ENCODE measurements at places on chromosomes 2 and 18.

GRCh38 chr2:138494265-138494966, 7.2 kb upstream of the SPOPL start:
- DNase-seq, result no peak

- DNase-seq, result no peak
These were observed 150.4 kb upstream of the SLC1A4 start for GRCh38 chr2:64838817-64839216.

DNA sequence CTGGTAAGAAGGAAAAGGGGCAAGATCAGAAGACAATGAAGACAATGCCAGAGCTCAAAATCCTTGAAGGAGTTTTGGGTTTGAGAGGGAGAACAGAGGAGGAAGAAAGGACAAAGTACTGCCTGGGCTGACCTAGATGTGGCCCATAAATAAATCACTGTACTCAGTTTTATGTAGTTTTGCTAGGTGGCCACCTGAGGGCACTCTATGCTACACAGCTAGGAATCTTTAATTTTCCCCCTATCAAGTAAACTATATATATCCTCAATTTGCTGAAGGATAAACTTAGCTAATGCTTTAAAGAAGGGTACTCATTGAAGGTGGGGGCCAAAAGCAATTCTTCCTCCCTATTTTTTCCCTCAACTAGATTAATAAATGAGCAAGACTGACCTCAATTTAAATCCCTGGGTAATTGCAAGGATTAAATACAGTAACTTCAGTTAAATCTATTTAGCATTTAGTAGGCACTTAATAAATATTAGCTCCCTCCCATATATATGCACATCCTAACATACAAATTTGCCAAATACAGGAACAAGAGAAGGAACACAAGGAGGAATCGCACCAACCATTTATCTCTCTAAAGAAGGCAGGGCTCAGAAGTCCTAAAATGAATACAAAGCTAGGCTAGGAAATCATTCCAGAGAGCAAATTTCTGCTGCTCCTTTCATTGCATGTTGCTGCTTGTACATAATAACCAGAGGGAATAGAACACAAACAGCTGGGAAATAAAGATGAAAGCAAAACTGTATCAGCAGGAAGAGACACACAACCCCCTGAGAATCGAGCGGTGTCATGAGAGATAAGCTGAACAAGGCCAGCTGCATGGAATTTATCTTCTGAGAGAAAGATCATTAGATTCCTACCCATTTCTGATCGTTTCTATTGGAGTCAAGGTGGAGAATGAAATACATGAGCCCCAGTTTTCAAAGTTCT, 540.1 kb downstream of the NRXN1 start:
- DNase-seq, result no peak

DNA sequence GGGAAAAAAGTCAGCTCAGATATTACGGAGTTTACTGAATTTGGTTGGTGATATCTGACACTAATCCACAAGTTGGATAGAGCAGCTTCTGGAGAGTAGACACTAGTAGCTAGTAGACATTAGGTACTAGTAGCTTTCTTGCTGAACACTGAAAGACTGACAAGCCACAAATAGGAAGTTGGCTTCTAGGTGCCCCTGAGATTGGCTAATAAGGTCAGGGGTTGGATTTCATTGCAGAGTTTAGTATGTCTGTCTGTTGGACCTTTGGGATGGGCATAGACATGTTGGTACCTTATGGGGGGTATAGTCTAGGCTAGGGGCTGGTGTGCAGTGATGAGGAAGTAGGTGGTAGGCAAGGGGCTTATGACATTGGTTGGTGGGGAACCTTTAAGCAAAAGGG, 164.9 kb upstream of the LRRTM1 start:
- no peak for DNase-seq

DNA sequence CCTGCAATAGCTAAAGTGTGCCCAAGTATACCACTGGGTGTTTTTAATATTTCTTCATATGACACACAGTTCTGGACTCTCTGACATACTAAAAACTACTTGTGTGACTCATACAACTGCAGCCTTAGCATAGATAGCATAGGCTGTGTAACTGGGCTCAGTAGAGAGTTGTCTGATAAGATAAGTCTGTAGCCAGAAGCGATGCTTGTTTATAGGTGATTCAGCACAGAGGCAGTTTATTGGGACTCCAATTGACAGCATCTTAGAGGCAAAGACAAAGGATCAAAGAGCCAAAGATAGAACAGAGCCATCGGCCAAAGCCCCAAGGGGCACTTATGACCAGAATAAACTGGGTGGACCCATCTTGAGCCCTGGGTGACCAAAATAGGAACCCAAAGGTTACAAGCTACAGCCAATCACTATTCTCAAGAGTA, 42.3 kb downstream of the AAK1 start:
- no peak for DNase-seq

DNA sequence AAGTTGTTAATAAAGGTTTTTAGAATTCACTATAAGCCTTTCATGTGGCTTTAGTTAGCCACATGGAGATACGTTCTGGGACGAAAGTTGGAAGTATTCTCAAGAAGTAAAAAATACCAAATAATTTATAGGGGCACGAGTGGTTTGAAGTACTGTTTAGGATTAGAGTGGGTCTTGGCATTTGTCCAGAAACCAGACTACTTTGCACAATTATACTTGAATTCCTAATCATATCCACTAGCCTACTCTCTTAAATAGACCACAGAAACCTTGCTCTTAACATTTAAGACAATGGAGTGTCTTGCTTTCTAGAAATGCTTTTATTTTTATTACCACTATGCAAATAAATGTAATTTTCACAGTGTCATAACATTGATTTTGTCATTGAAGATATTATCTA, 44.6 kb downstream of the UBE2E3 start:
- no peak for DNase-seq
